ENCODE measurements at places on chromosomes 4 and X. TPM values are rescaled to one million over a fixed set of nuclear protein-coding genes. Genes with fewer than 3 reads are reported as not detected.

The DSPP gene
- not detected for total RNA-seq

DNA sequence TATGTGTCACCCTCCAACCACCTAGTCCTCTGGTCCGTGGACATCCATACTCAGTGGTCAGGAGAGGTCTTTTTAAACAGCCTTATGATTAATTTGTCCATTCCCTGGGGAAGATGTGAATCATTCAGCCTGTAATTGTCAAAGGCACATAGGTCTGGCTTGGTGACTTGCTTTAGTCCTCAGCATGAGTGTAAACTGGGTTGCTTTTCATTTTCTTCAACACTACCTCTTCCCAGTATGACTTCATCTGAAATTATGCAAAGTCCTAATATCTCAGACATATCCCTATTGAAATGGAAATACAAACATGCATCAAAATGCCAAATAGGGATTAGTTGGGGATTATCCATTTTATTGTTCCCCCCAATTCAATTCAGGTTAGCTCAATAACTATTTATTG is 208.3 kb upstream of the AMOT start:
- DNase-seq = no peak
- H3K36me3 ChIP-seq = no peaks in the 10 kb centered on the region
- H3K4me3 ChIP-seq = no peak overlapping the region
- H3K27me3 ChIP-seq = no peaks in the 10 kb centered on the region
- H3K27ac ChIP-seq = no peak overlapping the region

The CABS1 gene
- not detected for total RNA-seq

GRCh38 chr4:1058997-1059665 is 47.7 kb downstream of the FGFRL1 start:
- H3K36me3 ChIP-seq = no peaks in the 10 kb centered on the region
- 0 out of 3 replicates have a peak, but pooled peaks cover 3% of the 10 kb centered on the region for H3K4me1 ChIP-seq
- no peak overlapping the region for H3K4me3 ChIP-seq
- no peak for DNase-seq

DNA sequence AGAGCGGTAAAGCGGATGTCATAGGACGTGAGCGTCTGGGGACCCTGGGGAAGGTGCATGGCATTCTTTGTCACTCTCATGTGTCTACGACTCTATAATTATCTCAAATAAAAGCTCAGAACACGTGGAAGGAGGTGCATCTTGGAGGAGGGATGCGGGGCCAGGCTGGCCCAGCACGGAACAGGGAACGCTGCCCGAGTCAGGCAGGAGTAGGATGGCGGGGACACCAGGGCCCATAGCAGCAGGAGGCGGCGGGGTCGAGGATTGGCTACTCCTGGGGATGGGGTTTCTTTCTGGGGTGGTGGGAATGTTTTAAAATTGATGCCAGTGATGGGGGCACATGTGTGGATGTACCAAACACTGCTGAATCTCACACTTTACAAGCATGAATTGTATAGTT is 5.4 kb upstream of the HTRA3 start:
- H3K4me3 ChIP-seq = no peak overlapping the region
- DNase-seq = no peak

The EDNRA gene
- total RNA-seq = 0.04 TPM
